ENCODE measurements at places on chromosomes 2 and 18.

- no peak for DNase-seq
These were observed 59.2 kb downstream of the LYPD6 start for GRCh38 chr2:149389506-149390167.

DNA sequence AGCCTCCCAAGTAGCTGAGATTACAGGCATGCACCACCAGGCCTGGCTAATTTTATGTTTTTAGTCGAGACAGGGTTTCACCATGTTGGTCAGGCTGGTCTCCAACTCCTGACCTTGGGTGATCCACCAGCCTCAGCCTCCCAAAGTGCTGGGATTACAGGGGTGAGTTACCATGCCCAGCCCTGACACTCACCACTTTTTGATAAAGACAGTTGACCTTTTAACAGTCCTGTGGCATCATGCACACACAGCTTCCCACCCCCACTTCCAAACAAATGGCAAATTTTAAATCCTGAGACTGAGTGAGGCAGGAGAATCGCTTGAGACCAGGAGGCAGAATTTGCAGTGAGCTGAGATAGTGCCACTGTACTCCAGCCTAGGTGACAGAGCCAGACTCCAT lies 6.2 kb upstream of the DNAJB2 start:
- no peak for DNase-seq

- peak; percentile 91 for DNase-seq
These were observed 125.5 kb downstream of the ANKRD44 start for GRCh38 chr2:197184959-197185586.

- no peak for DNase-seq
These were observed 6.7 kb downstream of the DLX1 start for GRCh38 chr2:172091761-172092566.

Measured in ascending aorta (tissue), 2 donors.